ENCODE measurements at places on chromosomes 1 and 21.

GRCh38 chr21:44666401-44667320, at the start of gene KRTAP12-2:
KRTAP12-2 (minus strand) TSS chr21:44666927; CDS start chr21:44666886, 41 bp downstream.
- no peak for DNase-seq

DNA sequence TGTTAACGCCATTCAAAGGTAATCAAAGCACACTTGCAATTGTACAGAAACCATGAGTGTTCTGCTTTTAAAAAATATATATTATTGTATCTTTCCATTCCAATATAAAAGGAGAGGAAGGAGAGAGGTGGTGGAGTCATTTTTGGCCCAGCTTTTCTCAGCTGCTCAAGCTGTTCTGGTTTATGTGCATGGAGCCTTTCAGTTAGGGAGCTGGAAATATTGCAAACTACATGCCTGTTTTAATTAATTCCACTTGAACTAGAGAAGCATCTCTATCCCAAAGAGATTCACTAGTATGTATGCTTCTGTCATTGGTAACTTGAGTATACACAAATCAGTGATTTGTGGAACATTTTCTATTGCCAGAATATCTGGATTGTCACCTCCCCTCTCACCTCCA, 28.5 kb upstream of the C1orf105 start:
- no peak for DNase-seq

DNA sequence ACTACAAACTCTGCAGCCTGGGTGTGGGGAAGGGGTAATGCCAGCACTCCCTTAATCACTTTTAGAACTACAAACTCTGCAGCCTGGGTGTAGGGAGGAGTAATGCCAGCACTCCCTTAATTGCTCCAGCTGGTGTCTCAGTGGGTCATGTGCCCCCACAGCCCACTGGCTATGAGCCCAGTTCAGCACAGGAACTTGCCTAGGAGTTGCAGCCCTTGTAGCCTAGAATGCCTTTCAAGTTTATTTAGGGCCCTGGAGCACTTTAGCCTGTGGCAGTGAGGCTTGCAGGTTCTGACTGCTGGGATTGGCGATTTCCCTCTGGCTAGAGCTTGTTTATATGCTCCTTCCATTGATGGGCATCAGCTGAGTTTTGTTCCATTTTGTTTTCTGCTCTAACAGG, 17.1 kb downstream of the VN1R5 start:
- no peak for DNase-seq

DNA sequence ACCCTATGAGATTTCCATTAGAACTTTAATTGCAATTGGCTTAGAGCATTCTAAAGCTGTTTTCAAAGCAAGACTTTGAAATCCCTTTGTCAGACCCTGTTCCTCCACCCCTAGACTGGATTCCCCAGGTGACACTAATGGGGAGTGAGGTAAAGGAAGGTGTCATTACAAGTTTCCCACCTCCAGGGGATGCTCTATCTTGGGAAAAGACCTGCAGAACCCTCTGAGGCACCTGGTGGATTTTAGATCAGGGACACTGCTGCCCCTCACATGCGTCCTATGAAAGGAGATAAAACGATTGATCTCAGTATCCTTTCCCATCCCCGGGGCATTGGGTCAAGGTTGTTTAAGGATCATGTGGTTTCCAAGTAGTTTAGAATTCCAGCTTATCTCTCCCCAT, 80.3 kb upstream of the RGS4 start:
- DNase-seq, result no peak

DNA sequence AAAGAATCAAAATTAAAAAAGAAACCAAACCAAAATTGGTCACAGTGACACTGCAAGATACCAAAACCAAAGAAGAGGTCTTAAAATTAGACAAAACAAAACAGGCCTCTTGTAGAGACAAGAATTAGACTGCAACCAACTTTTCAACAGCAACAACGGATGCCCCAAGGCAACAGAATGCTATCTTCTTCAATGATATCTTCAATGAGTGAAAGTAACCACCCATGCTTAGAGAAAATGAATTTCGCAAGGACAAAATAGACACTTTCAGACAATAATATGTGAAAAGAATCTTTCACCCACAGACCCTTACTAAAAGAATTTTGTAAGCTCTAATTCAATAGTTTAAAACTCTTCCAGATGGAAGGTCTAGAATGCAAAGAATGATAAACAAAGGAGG, 41.7 kb downstream of the USP48 start:
- DNase-seq, result no peak

GRCh38 chr1:83098791-83099190, 900.1 kb downstream of the TTLL7 start:
- DNase-seq, result no peak

GRCh38 chr1:169964206-169964605, 70.5 kb upstream of the SCYL3 start:
- no peak for DNase-seq

DNA sequence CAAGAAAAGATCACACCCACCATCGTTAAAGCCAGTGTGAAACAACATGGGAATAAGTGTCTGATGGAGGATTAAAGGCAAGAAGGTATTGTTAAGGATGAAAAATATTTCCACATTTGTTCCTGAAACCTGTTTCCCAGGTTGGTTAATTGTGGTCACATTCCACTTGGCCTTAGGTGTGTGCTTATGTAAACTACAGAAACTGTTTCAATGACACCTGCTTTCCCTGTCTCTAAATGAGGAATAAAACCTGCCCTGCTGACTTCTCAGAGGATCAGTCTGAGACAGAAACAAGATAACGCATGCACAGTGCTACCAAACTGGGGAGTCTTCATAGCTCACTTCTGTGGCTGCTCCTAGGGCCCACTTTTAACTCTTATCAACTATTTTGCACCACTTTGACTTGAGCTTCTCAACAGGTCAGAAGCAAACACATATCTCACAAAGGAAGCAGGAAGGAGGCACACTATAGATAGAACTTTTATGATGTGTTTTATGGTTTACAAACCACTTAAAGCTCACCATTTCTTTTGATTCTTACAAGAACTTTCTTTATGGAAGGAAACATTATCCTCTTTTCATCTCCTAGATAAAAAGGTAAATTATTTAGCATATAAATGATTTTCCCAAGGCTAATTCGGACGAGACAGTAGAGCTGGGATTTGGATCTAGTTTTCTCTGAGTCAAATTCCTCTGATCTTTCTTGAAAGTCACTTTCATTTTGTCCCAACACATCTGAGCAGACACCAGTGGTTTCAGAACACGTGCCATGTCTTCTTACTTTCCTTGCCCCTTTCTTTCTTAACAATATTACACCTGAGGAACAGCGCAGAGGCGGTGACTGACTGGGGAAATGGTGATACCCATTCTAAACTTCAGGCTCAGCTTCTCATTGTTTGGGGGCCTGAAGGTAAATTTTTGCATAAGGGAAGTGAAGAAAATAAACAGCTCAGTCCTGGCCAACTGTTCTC, 33.4 kb downstream of the CYP2J2 start:
- DNase-seq, result no peak

- DNase-seq, result no peak
Measured at GRCh38 chr1:153984123-153984894, 1.8 kb downstream of the RAB13 start.

DNA sequence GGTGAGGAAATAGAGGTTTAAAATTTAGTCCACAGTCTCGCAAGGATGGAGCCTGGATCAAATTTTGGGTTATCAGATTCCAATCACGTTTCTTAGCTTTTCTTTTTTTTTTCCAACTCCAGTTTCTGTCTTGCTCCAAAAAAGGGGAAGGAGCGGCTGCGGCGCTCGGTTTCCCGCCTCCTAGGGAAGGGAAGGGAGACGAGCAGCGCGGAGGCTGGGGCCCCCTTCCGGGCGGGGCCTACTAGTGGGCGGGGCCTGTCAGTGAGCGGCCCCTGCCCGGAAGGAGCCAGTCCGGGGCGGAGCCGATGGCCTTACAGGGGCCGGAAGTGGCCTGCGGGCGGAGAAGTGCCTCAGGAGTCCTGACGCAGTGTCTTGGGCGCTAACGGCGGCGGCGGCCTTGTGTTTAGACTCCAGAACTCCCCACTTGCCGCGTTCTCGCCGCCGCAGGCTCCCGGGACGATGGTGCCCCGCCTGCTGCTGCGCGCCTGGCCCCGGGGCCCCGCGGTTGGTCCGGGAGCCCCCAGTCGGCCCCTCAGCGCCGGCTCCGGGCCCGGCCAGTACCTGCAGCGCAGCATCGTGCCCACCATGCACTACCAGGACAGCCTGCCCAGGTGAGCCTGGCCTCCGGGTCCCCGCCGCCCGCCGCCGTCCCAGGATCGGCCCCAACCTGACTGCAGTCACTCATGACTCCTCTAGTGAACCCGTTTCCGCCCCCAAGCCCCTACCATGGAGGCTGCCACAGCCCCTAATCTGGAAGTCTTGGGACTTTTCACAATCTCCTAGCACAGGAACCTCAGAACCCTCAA, at the start of gene CPT2:
Gene CPT2, plus strand, starts transcription at position 340 of the 806 bp plus-strand sequence. Its CDS starts 120 bp downstream, at position 460.
- peak; percentile 94 for DNase-seq

- no peak for DNase-seq
Measured at GRCh38 chr1:64595871-64596515, 126.1 kb downstream of the CACHD1 start.

- DNase-seq, result no peak
Measured at GRCh38 chr1:61506236-61506635, 218.7 kb downstream of the TM2D1 start.

DNA sequence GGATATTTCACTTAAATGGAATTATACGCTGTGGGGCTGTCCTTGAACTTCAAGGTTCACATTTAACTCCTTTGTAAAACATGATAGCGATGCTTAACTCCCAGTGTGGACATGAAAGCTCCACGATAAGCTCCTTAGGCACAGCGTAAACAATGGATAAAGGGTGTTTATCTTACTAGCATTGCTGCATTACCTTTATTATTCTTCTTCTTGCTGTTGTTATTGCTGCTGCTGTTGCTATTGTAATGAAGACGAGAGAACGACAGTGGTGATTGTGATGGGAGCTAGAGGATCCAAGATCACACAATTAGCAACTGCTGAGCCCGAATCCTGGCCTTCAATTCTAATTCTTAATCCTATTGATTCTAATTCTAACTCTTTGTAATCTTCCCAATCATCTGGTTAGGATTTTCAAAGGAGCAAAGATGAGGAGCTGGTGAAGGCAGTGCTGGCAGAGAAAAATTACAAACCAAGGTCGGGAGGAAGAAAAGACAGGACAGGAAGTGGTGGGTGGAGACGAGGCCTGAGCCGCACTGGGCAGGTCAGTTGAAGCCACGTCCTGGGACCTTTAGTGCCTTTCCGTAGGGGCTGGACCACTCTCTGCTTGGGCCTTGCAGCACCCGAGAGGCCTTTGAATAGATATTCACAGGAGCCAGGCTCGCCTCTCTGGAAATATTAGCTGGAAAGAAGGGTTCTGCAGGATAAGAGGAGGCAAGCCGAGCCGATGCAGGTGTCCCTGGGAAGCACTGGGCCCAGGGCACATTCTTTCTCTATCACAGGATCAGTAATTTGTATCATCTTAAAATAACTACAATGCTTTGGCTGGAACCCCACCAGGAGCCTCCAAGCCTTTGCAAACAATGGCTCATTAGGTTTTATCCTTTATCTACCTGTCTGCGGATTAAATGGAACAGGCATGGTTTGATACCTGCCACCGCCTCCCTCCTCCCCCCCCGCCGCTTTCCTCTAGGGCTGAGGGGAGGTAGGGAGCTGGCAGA, 571.6 kb downstream of the AJAP1 start:
- no peak for DNase-seq

DNA sequence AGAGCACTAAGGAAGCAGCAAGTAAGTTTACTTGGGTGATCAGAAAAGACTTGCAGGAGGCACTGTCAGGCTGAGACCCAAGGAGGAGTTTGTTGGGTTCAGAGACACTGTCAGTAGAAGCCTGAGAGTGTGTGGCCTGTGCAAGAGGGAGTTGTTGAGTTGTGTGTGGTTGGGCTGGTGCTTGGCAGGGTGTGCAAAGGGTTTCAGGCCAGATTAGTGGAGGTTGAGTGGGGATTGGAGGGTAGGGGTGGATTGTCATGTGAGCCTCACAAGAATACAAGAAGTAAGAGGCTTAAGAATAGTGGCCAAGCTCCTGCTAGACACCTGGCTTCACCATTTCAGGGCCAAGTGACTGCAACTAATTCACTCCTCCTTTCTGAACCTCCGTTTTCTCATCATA, 8.9 kb upstream of the KIF21B start:
- DNase-seq, result no peak

GRCh38 chr1:38175121-38175520, 128.5 kb upstream of the POU3F1 start:
- DNase-seq, result no peak

GRCh38 chr1:150720703-150721102, at the start of gene HORMAD1:
HORMAD1 (minus strand) TSS chr1:150720895; CDS start chr1:150719505, 1,390 bp downstream.
- no peak for DNase-seq

- DNase-seq, result no peak
Measured at GRCh38 chr1:244822878-244823277, 12.6 kb upstream of the COX20 start.

GRCh38 chr1:30166174-30166573, 557.2 kb downstream of the MATN1 start:
- no peak for DNase-seq

DNA sequence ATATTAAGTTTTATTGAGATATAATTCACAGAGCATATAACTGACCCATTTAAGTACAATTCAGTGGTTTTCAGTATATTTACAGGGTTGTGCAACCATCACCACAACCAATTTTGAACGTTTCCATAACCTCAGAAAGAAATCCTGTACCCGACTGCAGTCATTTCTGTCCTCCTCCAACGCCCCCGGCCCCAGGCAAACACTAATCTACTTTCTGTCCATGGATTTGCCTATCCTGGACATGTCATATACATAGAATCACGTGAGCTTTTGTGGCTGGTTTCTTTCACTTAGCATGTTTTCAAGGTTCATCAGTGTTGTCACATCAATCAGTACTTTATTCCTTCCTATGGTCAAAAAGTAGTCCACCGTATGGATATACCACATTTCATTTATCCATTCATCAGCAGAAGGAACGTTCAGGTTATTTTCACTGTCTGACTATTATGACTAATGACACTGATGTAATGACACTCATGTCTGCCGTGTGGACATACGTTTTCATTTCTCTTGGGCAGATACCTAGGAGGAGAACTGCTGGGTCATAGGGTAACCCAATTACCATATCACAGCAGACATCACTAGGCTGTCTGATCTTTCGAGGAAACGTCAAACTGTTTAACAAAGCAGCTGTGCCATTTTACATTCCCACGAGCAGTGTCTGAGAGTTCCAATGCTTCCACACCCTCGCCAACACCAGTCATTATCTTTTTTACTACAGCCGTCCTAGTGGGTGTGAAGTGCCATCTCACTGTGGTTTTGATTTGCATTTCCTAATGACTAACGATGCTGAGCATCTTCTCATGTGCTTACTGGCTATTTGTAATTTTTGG, 30.8 kb downstream of the MRPL37 start:
- peak; percentile 76 for DNase-seq

DNA sequence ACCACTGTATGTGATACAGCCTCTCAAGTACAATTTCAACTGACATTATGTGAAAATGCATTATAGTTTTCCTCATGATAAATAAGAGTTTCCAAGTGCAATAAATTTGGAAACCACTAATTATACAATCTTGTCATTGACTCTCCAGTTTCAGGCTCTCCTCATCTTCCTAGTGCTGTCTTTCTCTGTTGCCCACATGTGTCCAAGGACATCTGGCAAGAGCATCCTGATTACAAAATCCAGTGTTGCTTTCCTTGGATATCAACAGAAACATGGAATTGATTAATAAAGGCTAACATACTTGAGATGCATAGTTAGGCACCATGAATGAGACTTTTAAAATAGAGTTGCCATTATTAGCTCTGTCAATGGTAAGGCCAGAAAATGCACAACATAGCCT, 15.6 kb upstream of the MAP10 start:
- no peak for DNase-seq

- peak; percentile 8 for DNase-seq
Measured at GRCh38 chr1:182211386-182211785, 149.9 kb upstream of the ZNF648 start.

- DNase-seq, result peak; percentile 83
Measured at GRCh38 chr1:167219646-167220536, 795 bp upstream of the POU2F1 start.

GRCh38 chr1:1982379-1983232, 21.0 kb downstream of the CFAP74 start:
- DNase-seq, result no peak

Data from erythroblast (primary cell).